Left forelimb (tissue), 1 donor: ENCODE measurements at places on chromosomes 1 and 21.

- no peak for DNase-seq
Observed at GRCh38 chr1:246793356-246793896, 69.2 kb downstream of the SCCPDH start.

DNA sequence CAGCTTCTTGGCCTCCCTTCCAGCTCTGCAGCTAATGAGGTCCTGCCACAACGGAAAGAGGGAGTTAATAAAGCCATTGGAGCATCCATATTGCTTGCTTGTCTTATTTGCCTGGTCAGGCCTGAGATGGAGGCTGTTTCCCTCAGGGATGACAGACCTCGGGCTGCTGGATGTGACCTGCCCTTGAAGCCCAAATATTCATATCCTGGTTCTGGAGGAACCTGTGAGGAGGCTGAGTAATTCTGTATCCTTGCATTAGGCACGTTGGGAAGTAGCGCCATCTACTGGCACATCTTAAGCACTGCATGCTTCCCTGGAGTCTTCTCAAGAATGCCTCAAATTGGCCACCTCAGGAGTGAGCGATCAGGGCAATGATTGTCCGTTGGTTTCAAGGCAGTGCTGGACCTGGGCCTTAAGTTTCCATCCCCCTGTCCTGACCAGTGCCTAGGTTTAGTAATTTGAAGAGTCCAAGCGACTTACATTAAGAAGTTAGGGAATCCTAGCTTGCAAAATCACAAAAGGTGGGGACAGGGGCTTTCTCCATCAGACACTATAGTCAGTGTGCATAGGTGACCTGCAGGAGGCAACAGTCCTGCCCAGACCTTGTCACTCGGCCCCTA, 13.8 kb upstream of the NASP start:
- no peak for DNase-seq

DNA sequence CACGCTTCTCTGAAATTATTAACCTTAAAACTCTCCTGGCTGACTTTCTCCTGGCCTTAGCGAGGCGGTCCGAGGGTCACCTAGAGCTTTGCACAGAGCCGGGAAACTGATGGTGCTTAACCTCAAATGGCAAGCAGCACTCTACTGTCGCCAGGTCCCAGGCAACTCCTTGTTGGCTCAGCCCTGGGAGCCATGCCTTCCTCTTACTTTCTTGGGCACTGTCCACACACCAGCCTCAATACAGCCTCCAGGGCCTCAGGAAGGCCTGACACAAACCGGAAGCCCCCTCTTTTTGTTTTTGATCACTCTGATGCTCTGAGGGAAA, 3.8 kb downstream of the TRABD2B start:
- DNase-seq, result no peak

DNA sequence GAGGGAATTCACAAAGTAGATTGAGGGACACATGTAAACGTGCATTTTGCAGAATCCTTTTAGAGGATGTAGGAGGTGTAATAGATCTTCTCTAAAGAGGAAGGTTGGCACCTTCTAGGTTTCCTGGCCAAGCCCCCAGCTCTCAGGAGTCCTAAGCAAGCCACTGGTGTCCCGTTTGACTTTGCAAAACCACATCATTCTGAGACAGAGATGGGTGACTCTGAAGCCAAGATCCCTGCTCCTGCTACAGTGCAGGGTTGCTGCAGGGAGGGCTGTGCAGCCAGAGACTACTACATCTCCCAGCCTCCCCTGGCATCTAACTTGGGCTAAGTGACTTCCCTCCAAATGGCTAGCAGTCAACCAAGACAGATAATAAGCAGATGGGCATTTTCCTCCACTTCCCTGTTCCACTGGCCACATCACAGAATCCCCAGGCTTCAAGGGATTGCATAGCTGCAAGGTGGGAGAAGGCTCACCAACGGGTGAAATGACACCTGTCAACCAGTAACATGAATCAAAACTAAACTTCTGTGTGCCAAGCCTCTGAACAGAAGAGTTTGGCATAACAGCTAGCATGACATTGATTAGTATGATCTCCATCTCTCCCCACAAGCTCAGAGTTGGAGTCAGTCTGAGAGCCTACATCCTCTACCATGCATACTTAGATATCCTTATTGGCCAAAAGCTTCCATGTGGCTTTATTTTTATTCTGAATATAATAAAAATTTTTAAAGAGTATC, 129.6 kb upstream of the COA6 start:
- DNase-seq, result no peak

DNA sequence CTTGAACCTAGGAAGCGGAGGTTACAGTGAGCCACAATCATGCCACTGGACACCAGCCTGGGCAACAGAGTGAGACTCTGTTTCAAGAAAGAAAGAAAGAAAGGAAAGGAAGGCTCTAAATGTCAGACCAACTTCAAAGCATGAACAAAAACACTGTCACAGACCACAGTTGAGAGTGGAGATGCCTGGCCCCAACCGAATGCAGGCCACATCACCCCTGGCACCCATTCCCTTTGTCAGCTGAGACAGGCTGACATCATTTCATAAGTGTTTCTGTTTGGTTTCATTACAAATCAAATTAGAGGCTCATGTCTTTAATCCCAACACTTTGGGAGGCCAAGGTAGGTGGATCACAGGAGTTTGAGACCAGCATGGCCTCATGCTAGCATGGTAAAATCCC, 28.6 kb upstream of the NADK start:
- DNase-seq, result no peak

DNA sequence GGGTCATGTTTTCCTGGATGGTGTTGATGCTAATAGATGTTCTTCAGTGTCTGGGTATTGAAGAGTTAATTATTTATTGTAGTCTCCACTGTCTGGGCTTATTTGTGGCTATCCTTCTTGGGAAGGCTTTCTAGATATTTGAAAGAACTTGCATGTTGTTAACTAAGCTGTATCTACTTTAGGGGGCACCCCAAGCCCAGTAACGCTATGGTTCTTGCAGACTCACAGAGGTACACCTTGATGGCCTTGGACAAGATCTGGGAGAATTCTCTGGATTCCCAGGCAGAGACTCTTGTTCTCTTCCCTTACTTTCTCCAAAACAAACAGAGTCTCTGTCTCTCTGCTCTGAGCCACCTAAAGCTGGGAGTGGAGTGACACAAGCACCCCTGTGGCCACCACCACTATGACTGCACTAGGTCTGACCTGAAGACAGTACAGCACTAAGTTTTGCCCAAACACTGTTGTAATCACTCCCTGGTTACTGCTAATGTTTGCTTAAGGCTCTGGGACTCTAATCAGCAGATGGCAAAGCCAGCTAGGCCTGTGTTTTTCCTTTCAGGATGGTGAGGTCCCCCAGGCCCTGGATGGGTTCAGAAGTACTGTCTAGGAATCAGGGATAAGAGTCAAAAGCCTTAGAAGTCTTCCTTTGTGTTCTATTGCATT, 76.5 kb upstream of the C1orf21 start:
- no peak for DNase-seq

- DNase-seq, result no peak
Observed at GRCh38 chr1:177629526-177629925, 340.3 kb downstream of the SEC16B start.

- no peak for DNase-seq
Observed at GRCh38 chr1:58718435-58718834, 18.6 kb upstream of the MYSM1 start.

DNA sequence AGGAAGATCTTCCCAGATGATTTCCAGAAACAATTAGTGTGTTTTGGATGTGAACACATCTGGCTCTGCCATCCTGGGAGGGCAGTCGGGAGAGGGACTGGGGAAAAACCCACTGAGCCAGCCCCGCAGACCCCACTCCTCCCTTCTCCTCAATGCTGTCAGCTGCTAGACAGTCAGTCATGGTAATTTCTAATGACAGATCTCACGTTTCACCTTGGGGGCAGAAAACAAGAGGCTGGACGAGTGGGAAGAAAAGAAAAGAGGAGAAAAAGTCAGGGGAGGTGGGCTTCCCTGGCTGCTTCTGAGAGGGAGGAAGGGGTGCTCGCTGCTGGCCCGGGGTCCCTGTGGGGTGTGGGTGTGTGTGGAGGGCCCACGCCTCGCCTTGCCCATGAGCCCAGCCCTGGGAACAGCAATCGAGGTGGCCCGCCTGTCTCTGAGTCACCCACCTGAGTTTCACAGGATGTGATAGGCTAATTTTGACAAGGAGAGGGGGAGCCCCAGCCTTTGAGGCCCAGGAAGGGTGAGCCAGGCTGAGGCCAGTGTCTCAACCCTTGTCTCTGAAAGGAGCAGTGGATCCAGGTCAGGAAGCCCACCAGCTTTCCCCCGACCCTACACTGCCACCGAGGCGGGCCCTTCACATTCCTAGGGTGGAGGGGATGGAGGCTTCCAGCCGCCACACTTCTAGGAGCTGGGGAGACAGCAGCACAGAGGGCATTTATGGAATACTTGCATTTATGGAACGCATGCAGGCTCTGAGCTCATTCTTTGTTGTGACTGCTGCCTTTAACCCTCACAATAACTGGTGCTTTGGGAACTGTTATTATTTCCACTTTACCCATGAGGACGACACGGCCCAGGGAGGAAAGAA, 49.1 kb upstream of the IFNLR1 start:
- no peak for DNase-seq

- no peak for DNase-seq
Observed at GRCh38 chr1:90862782-90863181, 145.7 kb upstream of the BARHL2 start.

- DNase-seq, result peak; percentile 38
Observed at GRCh38 chr21:37751268-37751975, 164.8 kb downstream of the KCNJ6 start.

DNA sequence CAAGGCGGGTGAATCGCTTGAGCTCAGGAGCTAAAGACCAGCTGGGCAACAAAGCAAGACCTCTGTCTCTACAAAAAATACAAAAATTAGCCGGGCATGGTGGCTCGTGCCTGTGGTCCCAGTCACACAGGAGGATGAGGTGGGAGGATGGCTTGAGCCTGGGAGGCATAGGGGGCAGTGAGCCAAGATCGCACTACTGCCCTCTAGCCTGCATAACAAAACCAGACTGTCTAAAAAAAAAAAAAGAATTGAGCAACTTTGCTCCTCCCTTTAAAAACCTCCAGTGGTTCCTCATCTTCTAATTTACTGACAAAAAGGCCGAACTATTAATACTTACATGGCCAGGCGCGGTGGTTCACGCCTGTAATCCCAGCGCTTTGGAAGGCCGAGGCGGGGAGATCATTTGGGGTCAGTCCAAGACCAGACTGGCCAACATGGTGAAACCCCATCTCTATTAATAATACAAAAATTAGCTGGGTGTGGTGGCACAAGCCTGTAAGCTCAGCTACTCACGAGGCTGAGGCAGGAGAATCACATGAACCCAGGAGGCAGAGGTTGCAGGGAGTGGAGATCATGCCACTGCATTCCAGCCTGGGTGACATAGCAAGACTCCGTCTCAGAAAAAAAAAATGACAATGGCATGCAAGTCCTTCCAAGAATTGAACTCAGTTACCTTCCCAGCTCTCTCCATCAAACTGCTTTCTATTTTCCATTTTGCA, 4.4 kb downstream of the ACBD3 start:
- no peak for DNase-seq

DNA sequence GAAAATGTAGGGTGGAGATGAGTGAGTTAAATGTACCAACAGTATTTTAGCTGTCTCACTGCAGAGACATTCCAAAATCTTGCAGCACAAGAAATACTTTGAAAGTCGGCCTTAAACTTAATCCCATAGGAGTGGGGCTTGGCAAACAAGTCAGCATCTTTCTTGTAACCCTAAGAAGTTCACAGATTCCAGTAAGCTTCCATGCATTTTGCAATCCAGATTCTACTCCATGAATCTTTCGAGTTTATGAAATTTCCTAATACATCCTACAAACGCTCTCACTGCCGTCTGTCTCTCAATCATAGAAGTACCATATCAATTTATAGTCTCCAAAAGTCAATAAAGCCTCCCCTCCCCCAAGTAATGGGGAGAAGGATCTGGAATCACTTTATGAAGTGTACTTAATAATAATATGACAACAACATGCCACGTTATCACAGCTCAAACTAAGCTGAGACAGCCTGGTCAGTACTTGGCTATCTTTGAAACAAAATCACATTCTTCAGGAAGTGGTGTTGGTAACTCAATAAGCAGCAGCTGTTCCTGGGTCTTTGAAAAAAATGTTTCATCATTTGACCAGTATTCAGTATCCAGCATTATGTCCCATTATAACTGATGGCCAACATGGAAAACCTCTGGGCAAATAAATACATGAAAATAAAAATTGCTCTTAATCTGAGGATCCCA, 317.4 kb upstream of the RUNX1 start:
- no peak for DNase-seq

DNA sequence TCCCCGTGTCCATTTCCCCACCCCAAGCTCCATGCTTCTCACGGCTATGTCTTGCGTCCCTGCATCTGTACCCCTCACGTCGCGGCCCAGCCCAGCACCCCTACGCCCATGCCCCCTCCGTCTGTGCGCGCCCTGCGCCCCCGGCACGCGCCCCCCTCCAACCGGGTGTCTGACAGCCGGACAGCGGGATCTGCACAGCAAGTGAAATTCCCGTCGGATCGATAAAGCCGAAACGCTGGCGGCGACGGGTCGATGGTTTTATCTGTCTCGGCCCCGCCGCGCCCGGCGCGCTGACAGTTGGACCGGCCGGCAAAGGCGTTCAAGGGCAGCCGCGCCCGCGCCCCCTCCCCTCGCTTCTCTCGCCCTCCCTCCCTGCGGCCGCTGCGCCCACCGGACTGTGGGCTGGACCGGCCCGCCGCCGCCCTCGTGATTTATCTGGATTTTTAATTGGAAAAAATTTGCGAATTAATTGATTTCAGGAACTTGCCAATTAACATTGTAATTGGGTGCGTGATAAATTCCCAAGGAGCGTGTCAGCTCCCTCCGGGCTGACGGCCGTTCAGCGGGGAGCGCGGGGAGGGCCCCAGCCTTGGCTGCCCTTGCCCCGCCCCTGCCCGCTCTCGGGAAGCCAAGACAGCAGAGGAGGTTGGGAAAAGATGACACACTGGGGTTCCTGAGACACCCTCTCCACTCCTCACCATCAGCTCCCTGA, 57.1 kb downstream of the TMEM53 start:
- DNase-seq, result no peak

GRCh38 chr1:232820431-232820830, 15.2 kb downstream of the MAP10 start:
- DNase-seq, result no peak

DNA sequence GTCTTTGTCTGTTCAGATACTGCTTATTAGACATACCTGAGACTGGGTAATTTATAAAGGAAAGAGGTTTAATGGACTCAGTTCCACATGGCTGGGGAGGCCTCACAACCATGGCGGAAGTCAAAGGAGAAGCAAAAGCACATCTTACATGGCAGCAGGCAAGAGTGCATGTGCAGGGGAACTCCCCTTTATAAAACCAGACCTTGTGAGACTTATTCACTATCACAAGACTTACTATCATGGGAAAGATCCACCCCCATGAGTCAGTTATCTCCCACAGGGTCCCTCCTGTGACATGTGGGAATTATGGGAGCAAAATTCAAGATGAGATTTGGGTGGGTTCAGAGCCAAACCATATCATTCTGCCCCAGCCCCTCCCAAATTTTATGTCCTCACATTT, 7.1 kb upstream of the PSMA5 start:
- no peak for DNase-seq

GRCh38 chr1:209896346-209896745, 41.7 kb upstream of the SYT14 start:
- no peak for DNase-seq

DNA sequence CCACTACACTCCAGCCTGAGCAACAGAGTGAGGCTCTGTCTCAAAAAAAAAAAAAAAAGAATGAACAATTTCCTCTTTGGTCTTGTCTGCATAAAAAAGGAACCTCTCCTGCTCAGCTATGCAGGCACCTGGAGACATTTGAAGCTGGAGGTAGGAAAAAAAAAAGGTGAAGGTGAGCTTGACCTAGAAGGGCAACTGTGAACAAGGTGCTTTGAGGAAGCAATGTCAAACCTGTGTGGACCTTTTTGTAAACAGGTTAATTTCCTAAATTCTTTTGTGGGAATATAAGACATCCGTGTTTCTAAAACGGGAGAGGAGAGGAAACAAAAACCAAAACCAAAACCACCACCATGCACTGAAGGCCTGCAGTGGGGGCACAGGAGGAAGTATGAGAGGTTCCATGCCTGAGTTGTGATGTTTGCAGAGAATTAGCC, 77.5 kb downstream of the SLC45A1 start:
- DNase-seq, result no peak
